Mesendoderm (in vitro differentiated cells): ENCODE measurements at places on chromosomes 13 and 19.

DNA sequence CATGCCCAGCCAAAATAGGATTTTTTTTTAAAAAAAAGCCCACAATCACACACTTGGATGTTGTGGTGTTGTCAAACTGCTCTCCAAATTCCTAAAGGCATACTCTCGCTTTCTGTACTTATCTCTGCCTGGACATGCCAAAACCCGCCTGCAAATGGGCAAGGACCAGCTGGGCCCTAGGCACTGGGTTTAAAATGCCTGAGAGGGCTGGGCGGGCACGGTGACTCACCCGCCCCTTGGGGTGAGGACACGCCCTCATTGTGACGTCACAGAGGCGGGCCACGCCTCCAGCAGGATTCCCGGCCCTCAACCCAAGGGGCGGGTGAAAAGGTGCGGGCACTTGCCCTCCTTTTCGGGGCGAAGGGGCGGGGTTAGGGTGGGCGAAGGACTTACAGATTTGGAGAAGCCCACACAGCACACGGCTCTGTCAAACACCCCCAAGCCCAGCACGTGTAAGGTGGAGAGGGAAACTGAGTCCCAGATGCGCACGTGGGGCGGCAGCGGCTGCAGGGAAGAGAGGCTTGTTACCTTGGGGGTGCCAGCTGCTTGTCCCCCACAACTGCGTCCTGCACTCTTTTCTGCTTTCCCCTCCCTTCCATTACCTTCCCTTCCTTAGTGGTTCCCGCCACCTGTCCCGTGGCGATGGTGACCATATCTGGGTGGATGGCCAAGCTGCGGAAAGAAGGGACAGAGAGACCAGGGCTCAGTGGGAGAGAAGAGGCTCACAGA is 6.6 kb downstream of the EML2 start:
- DNase-seq = peak; percentile 92

- no peak for DNase-seq
These were observed 40.8 kb downstream of the BBC3 start for GRCh38 chr19:47190167-47190727.

- peak; percentile 26 for DNase-seq
These were observed 258.2 kb upstream of the STARD13 start for GRCh38 chr13:33543631-33544265.

GRCh38 chr13:44459674-44460073 is 86.0 kb downstream of the SERP2 start:
- DNase-seq = no peak

DNA sequence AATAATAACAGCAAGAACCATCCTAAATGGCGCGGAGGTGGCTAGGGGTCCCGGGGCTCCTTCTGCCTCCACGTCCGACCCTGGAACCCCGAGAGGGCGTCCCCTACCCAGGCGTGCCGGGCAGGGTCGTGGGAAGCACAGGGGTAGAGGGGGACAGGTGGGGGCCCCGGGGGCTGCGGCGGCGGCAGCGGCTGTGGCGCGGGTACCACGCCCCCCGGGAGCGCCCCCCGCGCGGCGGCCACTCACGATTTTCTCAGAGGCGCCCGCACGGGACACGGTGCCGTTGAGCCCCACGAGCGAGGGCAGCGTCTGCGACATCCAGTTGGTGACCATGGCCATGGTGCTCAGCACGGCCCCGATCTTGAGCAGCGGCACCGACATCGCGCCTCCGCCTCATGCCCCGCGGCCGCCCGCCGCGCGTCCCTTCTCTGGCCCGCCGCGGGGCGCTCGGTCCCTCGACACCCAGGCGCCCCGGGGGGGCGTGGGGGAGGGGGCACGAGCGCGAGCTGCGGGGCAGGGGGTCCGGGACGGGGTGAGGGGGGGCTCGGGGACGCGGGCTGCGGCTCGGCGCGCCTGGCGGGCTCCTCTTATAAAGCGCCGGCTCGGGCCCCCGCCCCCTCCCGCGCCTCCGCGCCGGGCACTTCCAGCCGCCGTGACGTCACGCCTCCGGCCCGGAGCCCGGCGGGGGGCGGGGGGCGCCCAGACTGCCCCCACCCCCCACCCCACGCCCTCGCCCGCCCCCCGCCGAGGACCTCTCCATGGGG is 22.9 kb downstream of the OLFM2 start:
- no peak for DNase-seq
